Sigmoid colon (tissue), 7 donors: ENCODE measurements at places on chromosomes 12 and 14. TPM values are rescaled to one million over a fixed set of nuclear protein-coding genes. Genes with fewer than 3 reads are reported as not detected.
A peak's percentile ranks its signal among the peaks of the same experiment; 100 is the strongest.

Gene KLHDC1
- total RNA-seq = 14.4 TPM

Gene PCK2
- total RNA-seq = 7.1 TPM

Gene DTX3
- total RNA-seq = 68.4 TPM

DNA sequence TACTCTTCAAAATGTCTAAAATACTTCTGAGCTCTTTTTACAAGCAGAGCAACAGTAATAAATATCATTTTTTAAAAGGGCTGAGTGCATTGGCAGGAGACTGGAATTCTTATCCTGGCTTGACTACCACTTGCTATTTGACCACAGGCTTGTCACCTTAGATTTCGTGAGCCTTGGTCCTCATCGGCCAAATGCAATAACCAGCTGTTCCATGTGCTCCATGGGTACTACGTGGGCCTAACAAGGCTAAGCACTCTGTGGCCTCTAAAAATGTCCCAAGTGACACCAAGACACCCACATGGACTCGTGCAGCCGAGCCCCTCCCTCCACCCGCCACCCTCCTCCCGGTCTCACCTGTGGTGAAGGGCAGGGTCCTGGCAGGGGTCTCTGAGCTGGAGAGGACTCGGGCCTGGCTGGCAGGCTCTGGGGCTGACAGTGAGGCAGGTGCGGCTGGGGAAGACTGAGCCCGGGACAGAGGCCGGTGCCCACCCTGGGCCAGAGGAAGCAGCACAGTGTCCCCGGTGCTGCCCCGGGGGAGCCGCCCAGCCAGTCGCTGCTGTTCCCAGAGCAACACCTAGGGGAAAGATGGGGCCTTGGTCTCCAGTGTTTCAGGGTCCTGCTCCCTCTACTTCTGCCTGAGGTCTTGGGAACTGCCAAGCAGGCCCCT lies 20.1 kb downstream of the SLC48A1 start:
- DNase-seq = no peak

GRCh38 chr12:121874071-121874470 lies 14.5 kb upstream of the PSMD9 start:
- no peak for DNase-seq

DNA sequence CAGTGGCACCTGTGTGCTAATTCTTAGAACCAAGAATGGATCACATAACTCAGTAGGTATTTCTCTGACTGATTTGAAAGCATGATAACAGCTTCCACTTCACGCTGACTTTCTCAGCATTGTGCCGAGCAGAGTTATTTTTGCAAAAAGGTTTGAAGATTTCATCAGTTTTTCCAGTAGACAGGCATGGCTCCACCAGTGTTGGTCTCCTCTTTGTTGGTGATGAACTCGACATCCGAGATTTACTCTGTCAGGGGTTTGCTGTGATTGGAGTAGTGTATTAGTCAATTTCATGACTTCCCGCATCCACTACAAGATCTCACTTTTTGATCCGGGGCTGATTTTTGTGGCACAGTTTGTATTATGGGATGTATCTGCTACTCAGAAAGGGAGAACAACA lies 85.3 kb downstream of the PRKCH start:
- no peak for DNase-seq

DNA sequence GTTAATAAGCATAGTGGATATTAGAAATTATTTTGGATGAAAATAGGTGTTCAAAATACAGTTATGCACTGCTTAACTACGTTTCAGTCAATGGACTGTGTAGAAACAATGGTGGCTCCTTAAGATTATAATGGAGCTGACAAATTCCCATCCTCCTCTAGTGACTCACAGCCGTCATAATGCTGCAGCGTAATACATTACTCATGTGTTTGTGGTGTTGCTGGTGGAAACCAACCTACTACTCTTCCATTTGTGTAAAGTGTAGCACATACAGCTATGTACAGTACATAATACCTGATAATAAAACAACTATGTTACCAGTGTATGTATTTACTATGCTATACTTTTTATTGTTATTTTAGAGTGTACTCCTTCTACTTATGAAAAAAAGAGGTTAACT lies 111.2 kb upstream of the TMCC3 start:
- DNase-seq = no peak

DNA sequence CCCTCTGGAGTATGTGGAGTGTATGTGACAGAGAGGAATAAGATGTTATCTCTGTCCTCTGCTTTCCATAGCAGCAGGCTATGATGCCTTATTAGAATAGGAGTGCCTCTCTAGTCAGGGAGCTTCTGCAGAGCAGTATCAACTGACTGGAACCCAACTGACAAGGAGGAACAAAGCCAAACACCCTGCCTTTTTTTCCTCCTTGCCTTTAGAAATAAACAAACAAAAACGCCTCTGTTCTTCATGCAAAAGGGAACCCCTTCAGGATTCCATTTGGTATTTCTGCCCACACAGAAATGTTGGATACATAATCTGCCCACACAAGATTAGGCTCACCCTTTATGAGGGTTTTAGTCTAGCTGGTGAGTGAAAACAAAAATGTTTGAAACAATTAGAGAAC lies 50.3 kb downstream of the VRK1 start:
- no peak for DNase-seq

- DNase-seq = no peak
Observed at GRCh38 chr14:89524990-89525667, 108.1 kb upstream of the FOXN3 start.

DNA sequence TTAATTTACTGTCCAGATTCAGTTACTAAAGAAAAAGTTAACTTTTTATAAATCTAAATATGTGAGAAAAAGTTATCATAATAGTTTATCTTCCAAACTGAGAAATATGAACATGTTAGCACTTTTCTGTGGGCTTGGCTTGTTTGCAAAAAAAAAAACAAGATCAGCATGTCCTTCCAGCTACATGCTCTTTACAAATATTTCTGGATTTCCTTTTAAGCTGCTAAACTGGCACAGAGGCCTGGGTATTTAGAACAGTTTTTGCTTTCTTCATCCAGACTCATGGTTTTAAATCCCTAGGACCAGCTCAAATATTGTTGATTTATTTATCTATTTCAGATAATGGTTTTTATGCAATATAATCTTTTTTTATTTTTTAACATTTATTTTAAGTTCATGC lies 1444.5 kb upstream of the FLRT2 start:
- DNase-seq = no peak

- no peak for DNase-seq
Observed at GRCh38 chr14:76236172-76237130, 84.7 kb downstream of the GPATCH2L start.

- no peak for DNase-seq
Observed at GRCh38 chr14:91298576-91298975, 54.1 kb upstream of the GPR68 start.

DNA sequence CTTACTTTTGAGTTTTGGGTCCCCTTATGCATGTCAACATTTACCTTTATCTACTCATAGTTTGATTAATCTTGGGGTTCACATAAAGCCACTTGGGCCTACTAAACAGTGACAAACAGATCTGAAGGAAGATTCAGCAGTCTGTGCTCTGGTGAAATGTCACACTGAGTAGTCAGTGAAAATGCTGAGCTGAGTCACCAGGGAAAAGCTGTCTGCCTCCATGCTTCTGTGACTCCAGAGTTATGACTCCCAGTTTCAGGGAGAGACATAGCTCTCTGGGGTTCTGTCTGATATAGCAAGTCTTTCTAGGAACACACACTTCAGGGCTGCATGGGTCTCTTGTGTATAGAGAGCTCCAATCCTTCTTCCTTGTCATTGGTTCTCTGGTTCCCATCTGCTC lies 406.3 kb upstream of the FAR2 start:
- no peak for DNase-seq

DNA sequence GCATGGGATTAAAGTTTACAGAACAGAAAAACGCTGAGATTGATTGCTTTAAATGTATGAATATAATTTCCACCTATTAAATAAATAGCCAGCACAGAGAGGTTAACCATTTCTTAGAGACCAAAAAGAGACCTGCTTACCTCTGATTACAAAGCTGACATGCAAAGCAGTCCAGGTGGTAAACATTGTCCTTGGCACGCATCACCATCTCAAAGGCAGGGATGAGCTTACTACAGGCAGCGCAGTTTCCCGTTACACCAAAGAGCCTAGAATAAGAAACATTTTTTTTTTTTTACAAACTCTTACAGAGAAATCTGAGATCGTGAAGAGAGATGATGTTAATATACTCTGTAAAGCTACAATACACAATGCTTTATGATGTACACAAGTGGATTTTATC lies 45.7 kb downstream of the LMO3 start:
- no peak for DNase-seq

DNA sequence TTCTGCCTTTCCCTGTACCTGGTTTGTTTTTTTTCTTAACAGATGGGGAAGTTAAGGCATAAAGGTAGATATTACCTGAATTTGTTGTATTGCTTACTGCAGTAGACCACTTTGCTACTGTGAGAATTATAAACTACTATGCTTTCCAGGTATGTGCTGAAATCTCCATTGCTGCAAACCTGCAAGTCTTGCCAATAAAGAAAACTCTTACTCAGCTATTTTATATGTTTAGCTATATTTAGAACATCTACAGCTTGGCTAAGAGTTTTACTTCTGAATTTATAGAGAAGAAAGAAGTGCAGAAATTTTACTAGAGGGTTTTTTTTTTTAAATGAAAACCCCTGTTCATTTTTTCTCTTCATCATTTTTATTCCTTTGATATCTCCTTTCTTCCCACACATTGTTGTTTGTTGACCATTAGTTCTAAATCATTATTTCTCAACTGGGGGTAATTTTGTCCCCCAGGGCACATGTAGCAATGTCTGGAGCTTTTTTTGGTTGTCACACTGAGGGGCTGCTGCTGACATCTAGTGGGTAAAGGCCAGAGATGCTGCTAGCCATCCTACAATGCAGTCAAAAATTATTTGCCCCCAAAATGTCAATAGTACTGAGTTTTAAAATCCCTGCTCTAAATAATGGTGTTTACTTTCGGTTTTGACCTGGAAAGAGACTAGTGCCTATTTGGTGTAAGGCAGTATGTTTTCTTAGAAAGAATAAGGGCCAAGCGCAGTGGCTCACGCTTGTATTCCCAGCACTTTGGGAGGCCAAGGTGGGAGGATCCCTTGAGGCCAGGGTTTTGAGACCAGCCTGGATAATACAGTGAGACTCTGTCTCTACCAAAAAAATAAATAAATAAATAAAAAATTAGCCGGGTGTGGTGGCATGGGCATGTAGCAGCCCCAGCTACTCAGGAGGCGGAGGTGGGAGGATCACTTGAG lies 48.6 kb downstream of the PCNX1 start:
- DNase-seq = no peak

GRCh38 chr12:117685110-117685926 lies 283.5 kb downstream of the KSR2 start:
- peak; percentile 80 for DNase-seq

DNA sequence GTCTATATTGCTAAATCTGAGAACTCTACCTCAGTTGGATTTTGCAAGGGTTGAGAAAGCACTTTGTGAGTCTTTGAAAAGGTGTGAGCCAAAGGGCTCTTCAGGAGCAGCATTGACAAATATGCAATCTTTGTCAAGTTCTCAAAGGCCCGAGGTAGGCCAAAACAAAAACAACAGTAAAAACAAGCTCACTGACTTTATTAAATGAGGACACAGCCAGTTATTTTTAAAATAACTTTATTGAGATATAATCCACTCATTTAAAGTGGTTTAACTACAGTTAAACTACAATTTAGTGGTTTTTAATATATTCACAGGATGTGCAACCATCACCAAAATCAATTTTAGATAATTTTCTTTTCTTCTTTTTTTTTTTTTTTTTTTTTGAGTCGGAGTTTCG lies 2.0 kb upstream of the CREBL2 start:
- no peak for DNase-seq

GRCh38 chr12:124940393-124941169 lies 26.1 kb upstream of the UBC start:
- DNase-seq = peak; percentile 96

GRCh38 chr12:124609041-124609989 lies 41.9 kb upstream of the NCOR2 start:
- DNase-seq = peak; percentile 90

DNA sequence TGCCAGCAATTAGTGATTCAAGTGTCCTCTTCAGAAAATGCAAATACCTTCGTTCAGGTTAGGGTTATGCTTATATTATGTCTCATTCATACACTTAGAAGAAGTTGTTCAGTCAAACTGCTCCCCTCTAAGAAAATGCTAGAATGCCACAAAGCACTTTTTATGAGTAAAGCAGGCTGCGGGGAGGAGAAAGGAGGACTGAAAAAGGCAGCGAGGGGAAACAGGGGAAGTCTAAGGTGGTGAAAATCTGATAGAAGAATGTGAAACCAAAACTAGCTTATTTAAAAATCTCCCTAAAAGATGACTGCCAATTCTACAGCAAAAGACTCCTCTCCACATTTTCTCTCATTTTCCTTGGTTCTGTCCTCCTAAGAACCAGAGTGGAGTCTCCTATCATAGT lies 70.1 kb downstream of the PRKD1 start:
- DNase-seq = no peak

GRCh38 chr14:60488175-60488574 lies 2.3 kb upstream of the C14orf39 start:
- DNase-seq = no peak

DNA sequence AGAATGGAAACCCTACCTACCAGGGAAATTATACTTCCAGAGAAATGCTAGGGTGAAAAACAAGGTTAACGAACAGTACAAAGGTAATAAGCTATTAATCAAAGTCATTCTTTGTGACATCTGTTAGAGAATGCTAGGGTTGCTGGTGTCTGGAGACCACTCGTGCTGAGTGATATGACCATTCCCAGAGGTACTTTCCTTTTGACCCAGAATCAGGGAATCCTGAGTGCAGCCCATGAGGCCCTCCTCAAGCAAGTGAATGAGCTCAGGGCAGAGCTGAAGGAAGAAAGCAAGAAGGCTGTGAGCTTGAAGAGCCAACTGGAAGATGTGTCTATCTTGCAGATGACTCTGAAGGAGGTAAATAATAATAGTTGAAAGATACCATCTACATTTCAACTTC lies 31.7 kb downstream of the RPGRIP1 start:
- DNase-seq = no peak

GRCh38 chr12:95815632-95816212 lies 25.2 kb upstream of the NTN4 start:
- no peak for DNase-seq

- DNase-seq = no peak
Observed at GRCh38 chr12:89092297-89092696, 260.0 kb downstream of the DUSP6 start.

DNA sequence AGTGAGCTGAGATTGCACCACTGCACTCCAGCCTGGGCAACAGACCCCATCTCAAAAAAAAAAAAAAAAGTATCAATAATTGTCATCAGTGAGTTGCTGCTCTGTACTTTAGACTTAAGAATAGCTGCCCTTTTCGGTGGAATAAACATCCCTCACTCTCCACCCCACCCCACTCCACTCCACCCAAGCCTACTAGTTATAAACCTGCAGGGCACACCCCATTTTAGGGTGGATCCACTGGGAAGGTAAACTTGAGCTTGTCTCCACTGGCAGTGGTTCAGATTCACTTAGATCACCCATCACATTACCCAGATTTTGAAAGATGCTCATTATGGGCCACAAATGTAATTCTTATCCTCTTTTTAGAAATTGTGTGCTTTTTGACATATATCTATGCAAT lies 106.4 kb downstream of the GPR135 start:
- no peak for DNase-seq

- DNase-seq = no peak
Observed at GRCh38 chr12:112124918-112125249, 476 bp upstream of the TRAFD1 start.
